ENCODE measurements at places on chromosomes 4 and X.
A peak's percentile ranks its signal among the peaks of the same experiment; 100 is the strongest.

DNA sequence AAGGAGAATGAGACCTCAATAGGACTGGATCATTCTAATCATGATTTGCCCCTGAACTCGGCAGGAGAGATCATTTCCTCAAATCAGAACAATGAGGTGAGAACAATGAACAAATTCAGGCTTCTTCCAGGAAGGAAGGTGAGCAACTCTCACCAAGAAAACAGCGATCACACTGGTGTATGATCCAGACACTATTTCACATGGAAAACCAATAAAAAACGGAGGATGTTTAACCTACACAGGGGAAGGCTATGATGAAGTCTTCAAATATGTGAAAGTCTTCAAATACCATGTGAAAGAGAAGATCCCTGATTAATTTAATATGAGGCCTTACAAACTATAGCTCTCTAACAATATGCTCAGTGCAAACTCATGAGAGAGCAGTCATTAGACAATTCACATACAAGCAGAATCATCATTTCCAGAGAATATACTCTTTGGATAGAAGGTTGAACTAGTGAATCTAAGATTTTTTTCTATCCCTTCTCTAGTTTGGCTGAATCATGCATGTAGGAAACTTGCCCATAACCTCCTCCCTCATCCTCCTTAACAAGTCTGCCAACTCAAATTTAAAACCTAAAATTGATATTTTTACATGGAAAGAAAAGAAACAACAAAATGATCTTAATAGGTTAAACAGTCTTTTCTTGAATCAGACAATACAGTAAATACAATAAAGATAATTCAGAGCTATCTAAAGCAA is 122.5 kb downstream of the ADAMTS3 start:
- no peak for DNase-seq

GRCh38 chr4:184232202-184232601 is 14.5 kb upstream of the ENPP6 start:
- no peak for DNase-seq

DNA sequence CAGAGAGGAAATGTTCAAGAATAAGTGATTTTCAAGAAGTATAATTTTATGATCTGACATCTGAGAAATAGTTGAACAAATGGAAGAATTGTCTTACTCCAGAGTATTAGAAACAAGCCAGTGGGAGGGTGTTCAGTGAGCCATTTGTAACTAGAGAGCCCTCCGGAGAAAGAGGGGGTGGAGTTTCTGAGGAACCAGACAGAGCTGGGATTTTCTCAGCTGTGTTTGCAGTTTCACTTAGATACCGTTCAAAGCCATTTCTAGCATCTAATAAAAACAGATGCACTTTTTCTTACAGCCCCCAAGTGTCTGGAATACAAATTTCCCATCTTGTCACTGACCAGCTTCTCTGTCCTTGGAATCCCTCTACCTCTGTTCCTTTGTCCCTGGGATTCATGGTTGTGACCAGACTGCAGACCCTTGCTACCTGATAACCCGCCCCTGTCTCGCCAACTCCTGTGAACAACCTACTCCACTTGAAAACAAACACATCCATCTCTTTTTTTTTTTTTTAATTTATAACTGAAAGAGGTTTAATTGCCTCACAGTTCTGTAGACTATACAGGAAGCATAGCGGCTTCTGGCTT is 132.8 kb upstream of the KLF3 start:
- peak; percentile 31 for DNase-seq

DNA sequence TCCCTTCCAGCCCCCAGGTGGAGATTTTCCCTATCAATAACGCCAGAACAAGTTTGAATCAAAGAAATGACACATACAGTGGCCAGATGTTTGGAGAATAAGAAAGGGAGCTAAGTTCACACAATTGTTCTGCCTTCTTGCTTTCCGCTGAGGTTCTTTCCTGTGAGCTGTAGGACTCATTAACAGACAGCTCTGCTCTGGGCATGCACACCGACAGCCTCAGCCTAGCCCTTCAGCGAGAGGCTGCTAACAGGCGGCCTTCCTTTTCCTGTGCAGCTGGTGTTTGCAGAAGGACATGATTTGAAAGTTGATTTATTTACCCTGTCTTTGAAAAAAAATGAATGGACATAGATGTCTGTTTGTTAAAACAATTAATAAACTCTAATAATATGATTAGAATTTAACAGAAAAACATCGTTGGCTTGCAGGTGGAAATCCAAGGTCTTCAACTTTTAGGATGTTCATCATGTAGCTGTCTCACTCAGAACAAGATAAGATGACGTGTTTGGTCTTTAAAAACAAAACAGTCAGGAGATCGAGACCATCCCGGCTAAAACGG is 183.3 kb downstream of the KDR start:
- DNase-seq: no peak

DNA sequence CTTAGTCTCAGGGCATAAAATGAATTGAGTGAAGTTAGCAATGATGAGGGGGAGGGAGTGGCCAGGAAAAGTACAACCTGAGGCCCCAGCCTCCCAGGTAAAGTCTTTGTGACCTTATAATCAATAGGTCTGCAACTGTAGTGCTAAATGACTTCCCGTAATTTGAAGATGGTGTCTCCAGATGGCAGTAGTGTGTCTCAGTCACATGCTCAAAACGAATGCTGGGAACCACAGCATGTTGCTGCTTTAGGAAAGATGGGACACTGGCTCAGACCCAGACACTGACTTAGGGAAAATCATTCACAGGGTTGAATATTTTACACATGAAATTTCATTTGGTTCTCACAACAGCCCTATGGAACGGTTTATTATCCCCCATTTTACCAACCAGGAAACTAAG is 10.3 kb downstream of the SRPX2 start:
- DNase-seq: no peak

DNA sequence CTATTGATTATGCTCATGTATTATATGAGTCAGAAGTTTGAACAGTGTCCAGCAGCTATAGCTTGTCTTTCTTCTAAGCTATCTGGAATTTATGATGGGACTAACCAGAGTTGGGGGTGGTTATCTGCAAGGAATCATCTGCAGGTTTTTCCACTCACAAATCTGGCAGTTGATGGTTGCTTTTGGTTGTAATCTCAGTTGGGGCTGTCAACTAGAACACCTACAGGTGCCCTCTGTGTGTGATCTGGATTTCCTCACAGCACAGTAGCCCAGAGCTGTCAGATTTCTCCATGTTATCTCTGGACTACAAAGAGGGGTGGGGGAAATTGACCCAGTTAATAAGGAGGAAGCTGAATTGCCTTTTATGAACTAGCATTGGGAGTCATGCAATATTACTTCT is 51.4 kb upstream of the MAP9 start:
- no peak for DNase-seq

DNA sequence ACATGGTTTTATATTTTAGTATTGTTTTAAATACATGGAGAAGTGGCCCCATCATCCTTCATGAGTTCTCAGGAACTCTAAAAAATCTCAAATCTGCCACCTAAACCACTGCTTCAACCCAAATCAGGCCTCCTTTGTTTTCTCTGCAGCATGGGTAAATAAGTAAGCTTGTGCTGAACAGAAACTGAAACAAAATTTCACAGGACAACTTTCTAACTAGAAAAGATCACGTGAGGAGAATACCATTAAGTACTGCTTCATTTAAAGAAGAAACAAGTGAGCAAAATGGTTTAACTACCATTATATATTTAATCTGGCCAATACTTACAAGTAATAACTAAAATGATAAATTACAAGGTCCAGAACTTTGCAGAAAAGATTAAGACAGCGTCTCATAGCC is 2.5 kb downstream of the ARAP2 start:
- peak; percentile 9 for DNase-seq

GRCh38 chr4:47287735-47288134 is 175.8 kb downstream of the COMMD8 start:
- no peak for DNase-seq
